ENCODE measurements at places on chromosomes 5 and 9.
A peak's percentile ranks its signal among the peaks of the same experiment; 100 is the strongest.

GRCh38 chr5:31135542-31135941 is 57.9 kb upstream of the CDH6 start:
- no peak for DNase-seq

DNA sequence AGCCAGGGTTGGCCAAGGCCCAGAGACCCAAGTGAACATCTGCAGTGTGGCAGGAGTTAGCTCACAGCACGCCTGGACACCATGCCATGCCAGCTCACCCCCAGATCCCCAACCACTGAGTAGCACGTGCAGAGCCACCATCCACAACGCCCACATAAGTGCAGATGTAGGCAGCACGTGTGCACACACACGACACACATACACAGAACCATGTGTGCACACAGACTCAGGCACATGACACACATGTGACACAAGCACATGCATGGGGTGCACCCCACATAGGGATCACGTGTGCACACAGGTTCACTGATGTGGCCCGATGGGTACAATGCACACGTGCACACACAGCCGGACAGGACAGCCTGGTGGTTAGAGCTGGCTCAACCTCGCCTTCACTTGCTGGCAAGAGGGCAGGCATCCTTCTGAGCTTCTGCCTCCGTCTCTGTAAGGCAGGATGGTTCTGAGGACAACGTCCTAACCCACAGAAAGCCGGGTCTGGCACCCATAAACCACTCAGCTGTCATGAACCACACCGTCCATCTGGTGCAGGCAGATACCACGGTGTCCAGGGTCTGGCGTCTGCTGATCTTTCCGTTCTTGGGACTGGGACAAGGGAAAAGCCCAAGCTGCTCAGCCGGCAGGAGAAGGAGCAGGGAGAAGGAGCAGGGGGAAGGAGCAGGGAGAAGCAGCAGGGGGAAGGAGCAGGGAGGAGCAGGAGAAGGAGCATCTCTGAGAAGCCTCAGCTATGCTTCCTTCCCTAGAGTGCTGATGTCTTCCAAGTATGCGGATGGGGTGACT is 12.0 kb downstream of the LRRC26 start:
- DNase-seq = no peak

- peak; percentile 86 for DNase-seq
These were observed 22.4 kb upstream of the TNFAIP8 start for GRCh38 chr5:119333421-119333851.

DNA sequence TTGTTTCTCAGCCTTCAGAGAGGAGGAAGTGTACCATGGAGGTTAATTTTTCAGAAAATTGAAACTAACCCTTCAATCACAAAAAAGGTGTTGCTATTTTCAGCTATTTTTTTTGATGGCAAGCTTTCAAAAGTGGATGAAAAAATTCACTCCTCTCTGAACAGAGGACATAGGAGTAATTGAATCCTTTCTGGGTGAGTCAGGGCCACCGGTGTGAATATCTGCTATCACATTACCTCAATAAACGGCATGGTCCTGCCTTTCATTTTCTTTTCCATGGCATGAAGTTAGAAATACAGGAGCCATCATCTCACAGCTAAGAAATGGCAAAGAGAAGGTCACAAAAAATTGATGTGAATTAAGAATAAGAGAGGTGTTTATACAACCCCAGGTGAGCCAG is 90.2 kb upstream of the CCDC112 start:
- DNase-seq = no peak

Data from epithelial cell of esophagus (primary cell).